GM03348 (cell line): ENCODE measurements at places on chromosomes 6 and 20.

GRCh38 chr6:166419286-166419685 is 36.5 kb upstream of the MPC1 start:
- DNase-seq = no peak

DNA sequence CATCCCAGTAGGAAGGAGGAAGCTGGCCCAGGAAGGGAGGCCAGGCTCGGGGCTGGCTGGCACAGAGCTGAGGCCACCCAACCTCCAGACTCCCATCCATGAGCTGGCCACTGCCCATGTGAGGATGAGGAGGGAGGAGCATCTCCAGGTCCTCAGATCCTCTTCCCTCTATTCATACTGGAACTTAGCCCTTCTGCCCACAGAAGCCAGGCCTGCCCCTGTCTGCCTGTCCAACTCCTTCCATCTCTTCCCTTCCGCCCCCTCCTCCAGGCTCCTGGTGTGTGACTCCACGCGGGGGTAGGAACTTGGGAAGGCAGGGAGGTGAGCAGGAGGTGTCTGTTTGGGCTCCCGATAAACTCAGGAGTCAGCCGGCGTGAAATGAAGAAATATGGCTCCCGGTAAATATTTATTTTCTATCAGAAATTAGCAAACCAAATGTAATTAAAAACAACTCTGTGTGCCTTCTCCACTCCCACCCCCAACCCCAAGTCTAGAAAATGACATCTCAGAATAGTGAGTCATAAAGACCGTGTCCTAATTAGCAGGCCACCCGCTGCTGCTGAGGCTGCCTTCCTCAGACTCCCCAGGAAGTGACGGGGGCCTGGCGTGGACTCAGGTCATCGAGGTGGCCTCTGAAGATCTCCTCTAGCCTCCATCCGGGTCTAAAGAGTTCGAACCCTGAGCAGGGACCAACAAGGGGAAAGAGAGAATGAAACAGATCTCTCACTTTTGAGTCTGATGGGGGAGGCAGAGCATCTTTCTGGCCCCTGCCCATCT is 81.9 kb downstream of the MDGA1 start:
- peak; percentile 64 for DNase-seq

- no peak for DNase-seq
Measured at GRCh38 chr6:35512740-35513139, at the start of gene TULP1. TULP1 (minus strand) TSS chr6:35512896; CDS start chr6:35512858, 38 bp downstream.

DNA sequence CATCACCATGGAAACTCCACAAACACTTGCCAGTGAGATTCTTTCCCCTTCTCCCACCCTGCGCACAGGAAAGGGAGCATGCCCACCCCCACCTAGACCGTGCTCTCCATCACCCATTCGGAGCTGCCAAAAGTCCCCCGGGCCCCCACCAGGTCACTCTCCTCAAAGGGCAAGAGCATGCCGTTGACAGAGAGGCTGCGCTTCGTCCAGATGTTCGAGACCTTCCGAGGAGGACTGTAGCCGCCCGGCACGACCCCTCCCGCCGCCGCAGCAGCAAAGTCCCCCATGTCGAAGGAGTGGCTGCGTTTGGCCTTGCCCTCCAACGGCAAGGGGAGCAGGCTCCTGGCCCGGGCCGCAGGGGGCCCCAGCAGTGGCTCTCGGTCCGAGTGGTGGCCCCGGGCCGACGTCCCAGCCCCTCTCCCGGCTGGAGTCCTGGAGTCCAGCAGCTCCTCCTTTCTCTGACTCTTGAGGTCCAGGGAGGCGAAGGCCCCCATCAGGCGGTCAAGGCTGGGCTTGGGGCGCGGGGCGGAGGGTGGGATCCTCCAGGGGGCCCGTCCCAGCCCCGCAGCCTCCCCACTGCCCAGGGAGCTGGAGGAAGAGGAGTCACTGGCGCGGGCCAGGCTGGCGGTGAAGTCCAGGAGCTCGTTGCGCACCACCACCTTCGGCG is 195.2 kb downstream of the LRFN2 start:
- no peak for DNase-seq

- DNase-seq = no peak
Measured at GRCh38 chr6:134187751-134188150, 130.2 kb downstream of the SGK1 start.

DNA sequence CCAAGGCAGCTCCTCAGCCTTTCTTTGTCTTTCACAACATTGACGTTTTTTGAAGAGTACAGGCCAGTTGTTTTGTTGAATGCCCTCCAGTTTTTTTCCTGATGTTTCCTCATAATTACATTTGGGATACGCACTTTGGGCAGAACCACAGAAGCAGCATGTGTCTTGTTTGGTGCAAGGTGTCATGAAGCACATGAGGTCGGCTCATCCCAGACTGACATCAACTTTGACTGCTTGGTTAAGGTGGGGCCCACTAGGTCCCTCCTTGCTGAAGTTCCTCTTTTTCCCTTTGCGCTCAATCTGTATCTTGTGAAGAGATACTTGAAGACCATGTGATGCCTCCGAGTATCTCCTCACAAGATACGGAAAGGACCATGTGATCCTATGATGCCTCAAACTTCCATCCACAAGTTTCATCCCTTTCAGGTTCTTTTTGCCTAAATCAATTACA is 10.5 kb downstream of the SNAI1 start:
- no peak for DNase-seq

- DNase-seq = no peak
Measured at GRCh38 chr6:152300517-152300916, 336.6 kb downstream of the SYNE1 start.

DNA sequence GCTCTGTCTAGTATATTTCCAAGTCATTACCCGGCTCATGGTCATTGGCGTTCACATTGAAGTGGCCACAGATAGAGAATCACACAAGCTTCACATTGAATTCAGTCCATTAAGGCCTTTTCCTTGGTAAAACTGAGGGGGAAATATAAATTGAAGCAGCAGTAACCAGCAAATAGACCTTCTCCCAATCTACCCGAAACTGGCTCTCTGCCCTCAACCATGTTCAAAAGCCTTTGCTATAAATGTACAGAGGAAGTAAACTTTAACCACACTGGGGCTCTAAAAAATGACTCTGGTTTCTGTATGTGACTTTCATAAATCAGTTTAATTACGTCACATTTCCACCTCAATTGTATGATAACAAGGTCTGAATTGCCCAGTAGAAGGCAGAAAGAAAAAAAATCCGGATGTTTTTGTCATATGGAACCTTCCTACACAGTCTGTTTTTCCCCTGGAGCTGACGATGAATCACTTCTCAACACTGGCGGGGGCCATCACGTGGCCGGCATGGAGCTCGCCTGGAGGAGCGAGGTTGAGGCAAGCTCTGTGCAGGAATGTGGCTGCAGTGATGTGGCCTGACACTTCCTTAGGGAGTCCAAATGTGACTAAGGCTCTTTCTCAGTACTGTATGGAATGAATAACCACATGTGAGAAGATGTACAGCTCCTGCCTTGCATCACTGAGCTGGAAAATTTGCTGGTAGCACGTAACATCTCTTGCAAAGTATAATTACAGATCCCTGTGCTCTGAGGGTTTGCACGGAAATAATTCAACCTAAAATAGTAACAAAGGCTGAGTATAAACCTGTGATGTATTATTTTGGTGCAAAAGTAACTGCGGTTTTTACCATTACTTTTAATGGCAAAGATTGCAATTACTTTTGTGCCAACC is 58.6 kb upstream of the SNX9 start:
- peak; percentile 93 for DNase-seq

DNA sequence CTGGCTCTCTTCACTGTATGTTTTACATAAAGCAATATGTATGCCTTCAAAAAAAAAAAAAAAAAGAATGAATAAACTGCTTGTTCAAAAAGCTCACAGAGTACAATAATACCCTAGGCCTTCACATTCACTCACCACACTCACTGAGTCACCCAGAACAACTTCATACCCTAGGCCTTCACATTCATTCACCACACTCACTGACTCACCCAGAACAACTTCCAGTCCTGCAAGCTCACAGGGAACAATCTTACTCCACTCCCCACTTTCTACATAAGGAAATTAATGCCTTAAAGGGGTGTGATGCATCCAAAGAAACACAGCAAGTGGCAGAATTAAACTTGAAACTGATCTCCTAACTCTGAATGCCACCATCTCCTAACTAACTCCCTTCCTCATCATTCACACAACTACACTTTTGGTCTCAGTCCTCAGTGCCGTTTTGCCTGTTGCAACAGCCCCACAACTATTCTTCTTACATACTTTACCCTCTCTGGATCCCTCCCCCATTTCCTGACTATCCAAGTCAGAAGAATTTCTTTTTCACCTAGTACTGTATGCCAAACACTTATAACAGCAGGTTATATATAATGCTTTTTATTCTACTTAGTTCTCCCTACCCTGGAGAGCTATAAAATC is 34.2 kb downstream of the NHSL1 start:
- peak; percentile 76 for DNase-seq

GRCh38 chr6:93304505-93304904 is 114.9 kb downstream of the EPHA7 start:
- DNase-seq = no peak

- DNase-seq = no peak
Measured at GRCh38 chr6:107936162-107936909, 21.7 kb downstream of the SEC63 start.

- no peak for DNase-seq
Measured at GRCh38 chr6:34435916-34436315, 10.0 kb upstream of the RPS10 start.

DNA sequence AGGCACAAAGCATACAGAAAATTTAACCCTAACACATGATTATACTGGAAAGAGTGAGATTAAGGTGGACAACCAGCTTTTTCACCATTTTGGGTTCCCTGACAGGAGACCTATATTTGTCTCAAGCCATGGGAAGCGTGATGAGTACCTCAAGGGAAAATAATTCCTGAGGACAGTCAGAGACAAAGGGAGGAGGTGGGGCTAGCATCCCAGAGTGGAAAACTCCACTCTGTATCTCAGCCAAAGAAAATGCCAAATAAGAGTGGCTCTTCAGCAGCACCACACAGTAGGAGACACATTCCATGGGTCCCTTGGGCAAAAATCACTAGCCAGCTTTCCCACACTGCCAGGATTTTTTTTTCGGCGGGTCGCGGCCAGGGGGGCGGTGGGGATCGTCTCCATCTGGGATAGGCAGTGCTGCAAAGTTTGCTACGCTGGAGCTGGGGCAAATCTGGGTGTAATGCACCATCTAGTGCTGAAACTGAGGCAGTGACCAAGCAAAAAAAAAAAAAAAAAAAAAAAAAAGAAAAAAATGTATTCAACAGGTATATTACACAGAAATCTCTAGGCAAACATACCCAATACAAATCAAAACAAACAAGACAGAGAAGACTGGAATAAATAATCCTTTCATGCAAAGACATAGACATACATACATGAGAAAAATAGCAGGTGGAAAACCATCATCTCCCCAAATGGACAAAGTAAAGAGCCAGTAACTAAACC is 77.3 kb upstream of the SLC35F1 start:
- DNase-seq = peak; percentile 60

GRCh38 chr6:70847106-70848084 is 109.5 kb downstream of the B3GAT2 start:
- no peak for DNase-seq

- no peak for DNase-seq
Measured at GRCh38 chr6:92132457-92132856, 1286.9 kb downstream of the EPHA7 start.

GRCh38 chr6:27517928-27518787 is 45.3 kb upstream of the ZNF184 start:
- DNase-seq = no peak

- DNase-seq = no peak
Measured at GRCh38 chr6:82078286-82078908, 169.1 kb downstream of the IBTK start.

- DNase-seq = no peak
Measured at GRCh38 chr20:43320536-43320935, 130.8 kb upstream of the PTPRT start.

DNA sequence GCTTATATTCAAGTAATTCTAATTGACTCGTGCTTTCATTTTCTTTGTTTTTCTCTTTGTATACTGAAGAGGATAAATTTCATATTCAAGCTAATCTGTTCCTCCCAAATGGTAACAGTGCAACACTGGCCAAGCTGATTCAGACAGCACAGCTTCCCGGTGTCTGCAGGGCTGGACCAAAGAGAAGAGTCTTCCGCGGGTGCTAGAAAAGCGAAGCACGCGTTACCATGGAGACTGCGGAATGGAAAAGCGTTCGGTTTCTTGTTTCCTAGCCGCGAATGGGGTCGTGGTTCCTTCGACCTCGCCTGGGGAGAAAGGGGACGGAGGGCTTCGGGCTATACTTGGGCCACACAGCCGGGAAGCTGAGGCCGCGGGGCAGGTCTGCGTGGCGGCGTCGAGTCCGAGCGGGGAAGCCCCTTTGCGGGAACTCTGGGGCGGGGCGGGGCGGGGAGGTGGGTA is 6.2 kb upstream of the ZNF311 start:
- DNase-seq = peak; percentile 68

DNA sequence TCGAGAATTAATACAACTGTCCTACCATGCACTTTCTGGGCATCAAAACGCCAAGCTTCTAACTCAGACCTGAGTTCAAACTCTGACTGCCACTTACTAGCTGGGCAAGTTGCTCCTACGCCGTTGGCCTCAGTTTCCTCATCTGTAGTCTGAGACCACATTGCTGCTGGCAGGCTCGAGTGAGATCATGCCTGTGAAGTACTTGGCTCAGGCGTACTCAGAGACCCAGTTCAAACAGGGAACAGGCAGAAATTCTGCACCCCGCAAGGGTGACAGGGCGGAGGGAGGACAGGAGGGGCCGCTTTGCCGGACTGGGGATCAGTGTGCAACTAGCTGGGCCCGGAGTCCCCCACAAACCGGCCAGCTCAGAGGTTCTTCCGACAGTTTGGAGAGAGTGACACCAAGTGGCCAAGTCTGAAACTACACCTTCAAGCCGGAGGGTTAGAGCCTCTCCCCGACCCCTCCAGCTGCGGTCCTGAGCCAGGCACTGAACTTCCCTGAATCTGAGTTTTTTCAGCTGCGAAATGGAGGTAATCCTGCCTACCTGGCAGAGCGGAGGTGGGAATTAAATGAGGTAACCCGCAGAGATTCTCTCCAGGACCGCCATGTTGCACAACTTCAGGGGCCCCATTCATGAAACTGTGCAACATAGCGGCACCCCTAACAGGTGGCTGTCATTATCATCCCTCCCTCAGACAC is 46.0 kb upstream of the PTPN1 start:
- peak; percentile 81 for DNase-seq

DNA sequence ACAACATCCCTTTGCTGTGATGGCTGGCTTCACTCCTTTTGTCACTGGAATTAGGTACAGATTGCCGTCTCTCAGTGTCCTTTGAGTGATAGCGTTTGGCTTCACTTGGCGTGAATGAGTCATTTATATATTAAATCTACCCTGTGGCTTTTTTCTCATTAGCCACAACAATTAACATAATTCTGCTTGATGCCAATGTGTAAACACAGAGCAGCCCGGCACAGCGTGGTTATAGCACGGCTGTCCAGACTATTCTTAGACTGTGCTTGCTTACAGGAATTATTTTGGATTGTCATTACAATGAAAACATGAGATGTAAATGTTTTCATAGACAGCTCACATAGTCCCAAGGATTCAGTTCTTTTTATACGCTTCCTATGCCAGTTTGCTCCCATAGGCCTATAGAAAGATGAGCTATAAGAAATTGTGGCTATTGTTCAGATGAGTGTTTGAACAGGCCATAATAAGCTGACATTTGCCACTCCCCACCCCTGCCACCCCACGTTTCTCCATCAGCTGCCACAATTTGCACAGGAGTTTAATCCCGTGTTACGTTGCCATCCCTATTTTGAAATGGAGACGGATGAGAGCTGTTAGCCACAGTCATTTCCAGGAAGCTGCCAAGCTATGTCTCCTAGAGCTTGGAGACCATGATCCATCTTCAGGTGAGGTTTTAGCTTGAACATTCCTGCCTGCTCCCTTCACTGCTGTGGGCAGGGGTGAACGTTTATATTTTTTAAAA is 65.9 kb downstream of the PPP1R14C start:
- no peak for DNase-seq

GRCh38 chr6:125944434-125944816 is 12.1 kb upstream of the HINT3 start:
- peak; percentile 27 for DNase-seq

GRCh38 chr6:34393191-34393965 is 909 bp upstream of the NUDT3 start:
- no peak for DNase-seq
